ENCODE measurements at places on chromosomes 3 and 15. TPM values are rescaled to one million over a fixed set of nuclear protein-coding genes. Genes with fewer than 3 reads are reported as not detected.

DNA sequence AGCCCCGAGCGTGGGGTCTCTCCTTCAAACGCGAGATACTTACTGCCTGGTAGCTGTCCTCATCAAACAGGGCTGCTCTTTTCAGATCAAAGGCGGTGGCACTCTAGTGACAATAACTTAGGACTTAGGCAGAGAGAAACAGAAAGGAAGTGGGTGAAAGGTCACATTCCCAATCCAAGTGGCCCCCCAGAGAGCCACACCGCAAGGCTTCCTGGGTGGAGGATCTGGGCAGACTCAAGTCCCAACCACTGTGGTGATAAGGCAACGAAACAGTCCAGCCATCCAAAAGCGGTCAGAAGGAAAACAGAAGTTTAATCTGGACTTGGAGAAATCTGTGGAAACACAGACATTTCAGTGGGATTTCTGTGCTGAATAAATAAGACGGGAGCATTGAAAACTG, 227.2 kb downstream of the ADAMTS17 start:
- no peak for DNase-seq

- DNase-seq, result no peak
These were observed 329.4 kb downstream of the TBC1D5 start for GRCh38 chr3:17412950-17413530.

GRCh38 chr3:108088697-108089096, 2.1 kb downstream of the CD47 start:
- no peak for DNase-seq

CORO2B gene
- 2.2 TPM for total RNA-seq

REC114 gene
- not detected for total RNA-seq

GPX1 gene
- total RNA-seq, result 136 TPM

SOX2 gene
- total RNA-seq, result not detected

Measured in Peyer's patch (tissue), 4 donors.